Naive thymus-derived CD8-positive, alpha-beta T cell (primary cell): ENCODE measurements at places on chromosomes 2 and 18.
A peak's percentile ranks its signal among the peaks of the same experiment; 100 is the strongest.

DNA sequence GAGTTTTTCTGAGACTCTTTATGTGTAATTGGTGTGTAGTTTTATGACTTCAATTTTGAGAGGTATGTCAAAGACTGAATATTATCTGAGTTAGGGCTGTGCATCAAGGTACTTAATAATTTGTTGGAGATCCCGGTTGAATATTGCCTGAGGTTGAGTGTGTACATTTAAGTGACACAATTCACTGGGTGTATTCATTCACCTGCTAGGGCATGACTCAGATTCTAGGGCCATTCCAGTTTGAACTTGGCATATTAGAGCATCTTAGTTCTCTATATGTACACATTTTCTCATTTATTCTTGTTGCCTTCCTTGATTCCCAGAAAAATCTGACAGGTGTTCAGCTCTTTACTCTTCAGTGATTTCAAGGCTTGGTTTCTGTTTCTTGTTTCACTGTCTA lies 12.5 kb downstream of the MAP4K4 start:
- DNase-seq: no peak

- DNase-seq: no peak
Observed at GRCh38 chr2:32735348-32735747, 107.5 kb downstream of the TTC27 start.

- DNase-seq: no peak
Observed at GRCh38 chr2:24723665-24724064, 69.5 kb downstream of the PTRHD1 start.

DNA sequence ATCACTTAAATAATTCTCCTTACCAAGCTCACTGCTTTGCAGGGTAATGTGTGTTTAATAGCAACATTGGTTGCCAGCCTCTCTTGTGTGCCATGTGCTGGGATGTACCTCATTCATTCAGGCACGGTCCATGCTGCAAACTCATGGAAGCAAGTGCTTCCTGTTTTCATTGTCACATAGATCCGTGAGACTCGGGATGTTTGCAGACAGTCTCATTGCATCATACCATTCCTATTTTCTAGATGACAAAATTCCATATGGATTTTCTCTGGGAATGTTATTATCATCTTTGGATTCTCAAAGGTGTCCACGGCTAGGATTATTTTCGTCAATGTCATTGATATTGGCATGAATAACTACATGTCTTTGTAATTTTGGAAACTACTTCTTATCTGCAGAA lies 60.0 kb upstream of the HDAC4 start:
- no peak for DNase-seq

DNA sequence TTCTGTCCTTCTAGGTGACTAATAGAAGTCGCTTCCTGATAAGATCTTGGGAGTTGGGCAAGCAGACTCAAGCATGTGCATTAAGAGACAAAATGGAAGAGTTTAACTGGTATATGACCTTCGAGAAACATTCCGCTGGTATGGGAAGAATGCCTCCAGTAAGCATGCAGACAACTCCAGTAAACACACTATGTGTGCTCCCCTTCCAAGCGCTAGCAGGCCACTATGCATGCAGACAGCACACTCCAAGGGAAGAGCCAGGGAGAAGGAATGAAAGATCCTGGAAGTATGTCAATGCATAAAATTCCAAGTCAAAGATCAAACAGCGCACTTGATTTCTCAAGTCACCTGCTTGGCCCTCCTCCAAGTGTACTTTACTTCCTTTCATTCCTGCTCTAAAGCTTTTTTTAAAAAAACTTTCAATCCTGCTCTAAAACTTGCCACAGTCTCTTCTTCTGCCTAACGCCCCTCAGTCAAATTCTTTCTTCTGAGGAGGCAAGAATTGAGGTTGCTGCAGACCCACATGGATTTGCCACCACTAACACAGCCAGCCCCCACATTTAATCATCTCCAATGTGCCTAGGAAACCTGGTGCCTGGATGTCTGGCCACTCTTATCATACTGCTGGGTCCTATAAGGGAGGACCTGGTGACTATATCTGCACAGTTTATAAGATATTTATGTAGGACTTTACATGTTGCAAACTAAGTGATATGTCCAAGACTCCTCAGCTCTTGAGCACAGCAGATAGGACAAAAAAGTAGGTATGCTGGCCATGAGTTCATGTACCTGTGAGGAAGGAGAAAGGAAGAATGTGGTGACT lies 239.8 kb downstream of the PDE11A start:
- no peak for DNase-seq

DNA sequence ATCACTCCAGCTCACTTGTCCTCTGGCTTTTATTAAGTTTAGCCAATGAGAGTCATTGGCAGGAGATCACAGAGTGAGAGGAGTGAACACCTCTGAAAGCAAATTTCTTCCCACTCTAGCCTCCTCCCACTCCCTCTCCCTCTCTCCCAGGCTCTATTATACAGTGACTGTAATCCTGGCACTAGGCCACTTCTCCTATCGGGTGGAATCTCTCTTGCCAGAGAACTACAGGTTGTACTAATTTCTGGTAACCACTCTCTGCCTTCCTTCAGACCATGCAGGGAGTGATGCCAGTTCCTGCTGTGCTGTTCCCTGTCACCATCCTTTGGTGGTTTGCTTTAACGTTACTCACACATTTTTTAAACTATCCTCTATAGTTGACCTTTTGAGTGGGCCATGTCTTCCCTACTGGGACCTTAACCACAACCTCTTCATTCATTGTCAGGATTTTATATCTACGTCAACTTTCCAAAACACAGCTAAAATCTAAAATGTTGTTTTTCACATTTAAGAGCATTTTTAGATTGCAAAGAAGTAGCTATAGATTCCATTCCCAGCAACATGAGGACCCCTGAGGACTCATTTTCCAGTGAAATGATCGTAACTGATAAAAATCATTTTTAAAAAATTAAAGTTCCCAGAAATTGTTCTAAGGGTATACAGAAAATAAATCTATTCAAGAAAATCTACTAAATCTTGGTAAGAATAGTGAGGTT lies 217.1 kb downstream of the MREG start:
- DNase-seq: no peak

- no peak for DNase-seq
Observed at GRCh38 chr2:62423883-62424458, 82.0 kb downstream of the TMEM17 start.

DNA sequence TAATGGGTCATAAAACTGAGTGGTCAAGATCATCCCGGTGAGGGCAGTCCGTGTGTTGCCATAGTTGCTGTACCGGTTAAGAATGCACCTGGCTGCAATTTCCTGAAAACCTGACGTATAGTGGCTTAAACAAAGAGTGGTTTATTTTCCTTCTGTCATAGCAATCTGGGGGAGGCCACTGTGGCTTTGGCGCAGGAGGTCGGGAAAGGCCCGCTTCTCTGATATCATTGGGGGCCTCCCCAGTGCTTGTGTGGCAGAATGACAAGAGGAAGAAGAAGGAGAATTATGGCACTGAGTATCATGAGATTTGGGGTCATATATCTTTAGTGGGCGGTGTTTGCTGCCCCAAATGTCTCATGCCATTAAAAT lies 4.4 kb downstream of the C2orf92 start:
- DNase-seq: no peak

- peak; percentile 8 for DNase-seq
Observed at GRCh38 chr2:86238354-86238753, 39.1 kb downstream of the MRPL35 start.

- no peak for DNase-seq
Observed at GRCh38 chr2:30871980-30872789, 64.9 kb upstream of the CAPN13 start.

GRCh38 chr18:44709307-44710126 lies 28.8 kb downstream of the SETBP1 start:
- DNase-seq: no peak

- DNase-seq: no peak
Observed at GRCh38 chr2:106090916-106091618, 103.0 kb downstream of the UXS1 start.

GRCh38 chr18:63025251-63026090 lies 294.1 kb downstream of the BCL2 start:
- no peak for DNase-seq

DNA sequence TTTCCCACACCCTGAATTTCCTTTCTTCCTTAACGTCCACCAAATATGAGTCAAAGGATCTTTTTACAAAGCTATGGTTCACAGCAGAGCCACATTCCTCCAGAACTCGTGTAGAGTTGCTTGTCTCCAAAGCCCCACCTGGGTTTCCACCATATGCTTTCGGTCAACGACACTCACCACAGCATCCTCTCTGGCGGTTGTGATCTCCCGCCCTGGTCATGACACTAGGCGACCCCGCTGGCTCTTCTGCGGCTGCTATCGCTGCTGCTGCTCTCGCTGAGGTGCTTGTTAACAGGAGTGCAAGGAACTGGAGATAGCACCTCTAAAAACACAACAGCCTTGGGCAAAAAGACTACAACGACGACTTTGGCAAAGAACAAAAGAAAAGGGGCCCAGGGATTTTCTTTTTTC lies 340 bp downstream of the SLC40A1 start:
- DNase-seq: peak; percentile 29
